ENCODE measurements at places on chromosomes 12 and 14. TPM values are rescaled to one million over a fixed set of nuclear protein-coding genes. Genes with fewer than 3 reads are reported as not detected.

- no peak for DNase-seq
Measured at GRCh38 chr12:27143256-27144069, 61.1 kb upstream of the C12orf71 start.

GRCh38 chr12:92593734-92594402 is 108.9 kb upstream of the PLEKHG7 start:
- DNase-seq = peak; percentile 92

DNA sequence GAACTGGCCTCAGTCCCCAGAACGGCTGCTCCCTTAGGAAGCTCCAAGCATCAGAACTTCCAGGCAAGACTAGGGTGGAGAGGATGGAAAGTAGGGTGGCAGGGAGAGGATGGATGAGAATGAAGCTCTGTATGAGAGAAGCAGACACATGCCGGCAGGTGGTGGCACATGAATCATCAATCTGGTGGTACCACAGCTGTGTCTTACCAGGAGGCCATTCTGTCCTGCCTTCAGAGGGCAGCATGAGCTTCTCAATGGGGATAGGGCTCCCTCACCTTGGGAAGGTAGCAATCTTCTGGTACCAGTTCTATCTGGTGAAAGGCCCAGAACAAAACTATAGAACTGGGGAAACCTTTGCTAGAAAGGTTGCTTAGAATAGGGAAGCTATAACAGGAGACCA is 55.4 kb upstream of the PYGL start:
- DNase-seq = no peak

DNA sequence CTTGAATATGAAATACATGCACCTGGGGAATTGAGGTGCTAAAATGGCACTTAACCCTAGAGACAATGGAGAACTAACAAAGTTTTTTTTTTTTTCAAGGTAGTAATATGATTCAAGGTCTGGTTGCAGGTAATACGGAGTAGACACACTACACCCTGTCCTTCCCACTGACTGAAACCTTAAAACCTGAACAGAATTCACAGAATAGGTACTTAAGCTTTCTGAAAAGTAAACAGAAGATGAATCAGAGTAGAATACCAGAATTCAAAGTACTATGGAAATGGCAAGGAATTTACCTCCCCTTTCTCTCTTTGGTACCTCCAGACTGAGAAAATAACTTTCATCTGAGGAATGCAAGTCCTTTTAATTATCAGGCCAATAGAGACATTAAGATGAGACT is 87.2 kb downstream of the PAPLN start:
- DNase-seq = no peak

DNA sequence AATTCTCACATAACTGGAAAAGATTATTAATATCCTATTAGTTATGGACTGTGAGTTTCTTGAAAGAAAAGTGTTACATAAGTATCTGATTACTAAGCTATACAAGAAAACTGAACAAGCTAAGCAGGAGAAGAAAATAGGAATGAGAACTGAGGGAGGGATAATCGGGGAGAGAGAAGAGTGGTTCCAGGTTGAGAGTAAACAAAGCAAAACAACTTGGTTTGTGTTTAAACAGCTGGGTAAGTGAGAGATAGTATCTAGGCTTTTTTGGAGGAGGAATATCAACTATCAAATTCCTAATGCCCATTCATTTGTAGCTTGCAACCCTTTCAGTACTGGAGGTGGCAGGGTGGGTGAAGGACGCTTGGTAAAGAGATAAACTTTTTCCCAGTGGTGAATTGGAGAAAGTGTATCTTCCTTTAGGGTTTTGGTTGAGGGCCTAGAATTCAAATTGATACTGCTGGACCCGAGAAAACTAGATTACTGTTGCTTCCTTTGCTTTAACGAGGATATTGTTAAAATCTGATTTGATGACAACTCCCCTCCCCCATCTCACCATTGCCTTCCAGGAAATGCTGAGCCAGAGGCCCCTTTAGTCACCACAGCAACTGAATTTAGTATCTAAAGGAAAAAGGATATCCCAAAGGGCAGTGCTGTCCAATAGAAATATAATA is 2.0 kb upstream of the SLC2A3 start:
- DNase-seq = peak; percentile 11

DNA sequence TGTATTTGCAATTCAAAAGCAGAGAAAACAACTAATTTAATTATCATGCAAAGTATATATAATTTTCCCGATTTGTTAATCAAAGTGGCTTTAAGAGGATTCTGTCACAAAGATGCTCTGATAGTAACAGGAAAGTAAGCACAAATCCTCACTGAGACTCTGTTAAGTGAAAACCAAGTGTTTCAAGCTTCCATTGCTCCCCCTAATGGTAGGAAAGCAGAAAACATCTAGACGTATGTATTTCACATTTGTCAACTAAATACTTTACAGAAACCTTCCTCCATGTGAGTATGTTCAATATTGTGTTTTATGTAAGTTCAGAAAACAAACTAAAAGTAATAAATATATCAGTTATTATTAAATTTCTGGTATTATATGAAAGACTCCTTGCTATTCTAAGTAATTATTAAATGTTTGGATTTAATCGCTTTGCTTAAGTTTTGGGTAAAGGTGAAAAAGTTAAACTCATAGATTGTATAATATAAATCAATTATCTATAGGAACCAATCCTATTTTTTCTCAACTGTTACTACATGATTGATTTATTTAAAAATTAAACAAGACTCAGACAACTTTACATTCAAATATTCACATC is 1.5 kb upstream of the NTS start:
- peak; percentile 51 for DNase-seq

DNA sequence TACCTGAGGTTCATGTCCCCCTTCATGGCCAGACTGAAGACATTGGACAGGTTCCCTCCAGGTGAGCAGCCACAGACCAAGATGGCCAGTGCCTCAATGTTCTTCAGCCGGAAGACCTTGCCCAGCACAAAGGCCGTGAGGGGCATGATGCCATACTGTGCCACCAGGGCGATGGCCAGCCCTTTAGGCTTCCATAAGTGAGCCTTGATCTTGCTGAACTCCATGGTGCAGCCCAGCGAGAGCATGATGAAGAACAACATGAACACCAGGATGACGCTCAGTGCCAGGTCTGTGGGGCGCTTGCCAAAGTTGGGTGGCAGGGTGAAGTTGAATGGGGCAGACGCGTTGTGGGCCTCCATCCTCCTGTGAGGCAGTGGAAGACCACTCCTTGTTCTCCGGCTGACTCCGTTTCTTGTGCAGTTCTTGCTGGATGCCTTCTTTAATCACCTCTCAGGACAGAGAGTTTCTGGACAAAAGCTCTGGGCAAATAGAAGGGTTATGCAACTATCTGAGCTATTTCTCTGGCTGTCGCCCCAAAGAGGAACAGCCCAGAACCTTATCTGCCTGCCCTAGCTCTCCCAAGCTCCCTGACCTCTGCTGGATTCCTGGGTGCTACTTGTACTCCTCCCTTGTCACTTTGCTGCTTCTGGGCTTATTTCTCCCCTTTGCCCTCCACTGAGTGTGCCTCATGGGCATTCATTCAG is at the start of gene SLC10A1:
Gene SLC10A1 (minus strand): TSS at position 445 of the 704 bp plus-strand sequence. CDS start 86 bp downstream, at position 359.
- no peak for DNase-seq

DNA sequence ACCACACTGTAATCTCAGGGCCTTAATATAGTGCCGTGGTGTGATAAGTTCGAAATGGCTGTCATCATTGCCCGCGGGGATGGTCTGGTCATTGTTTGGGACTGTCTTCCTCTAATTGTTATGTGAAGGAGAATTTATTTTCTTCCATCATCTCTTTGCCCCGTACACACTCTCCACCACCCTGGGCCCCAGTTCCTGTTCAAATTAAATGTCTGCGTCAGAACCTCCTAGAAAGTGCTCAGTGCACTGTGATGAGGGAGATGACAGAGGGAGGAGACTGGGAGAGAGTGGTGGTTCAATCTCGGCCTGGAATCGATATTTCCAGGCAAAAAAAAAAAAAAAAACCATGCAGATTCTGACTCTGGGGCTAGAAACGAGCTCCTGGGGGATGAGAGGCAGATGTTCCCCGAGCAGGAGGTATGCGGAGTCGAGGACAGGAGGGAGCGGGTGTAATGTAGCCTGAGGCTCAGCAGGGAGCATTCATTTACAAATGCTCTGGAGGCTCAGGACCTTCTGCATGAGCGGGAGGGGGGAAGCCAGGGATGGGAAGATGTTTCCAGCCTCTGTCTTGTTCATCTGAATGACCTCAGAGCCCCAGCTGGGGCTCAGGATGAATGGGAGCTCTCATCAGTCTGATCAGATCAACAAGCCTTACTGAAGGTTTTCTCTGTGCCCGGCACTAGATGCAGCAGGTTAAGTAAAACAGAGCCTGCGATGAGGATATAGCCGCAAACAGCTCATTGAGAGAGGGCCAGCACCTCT is 219.5 kb downstream of the TBX5 start:
- DNase-seq = no peak

GRCh38 chr14:57530571-57530970 is 36.9 kb upstream of the CCDC198 start:
- DNase-seq = no peak

- DNase-seq = no peak
Measured at GRCh38 chr14:100271247-100271939, 32.4 kb downstream of the YY1 start.

GRCh38 chr14:60506985-60507829 is 1.7 kb upstream of the SIX6 start:
- no peak for DNase-seq

- no peak for DNase-seq
Measured at GRCh38 chr14:103445806-103446205, 60.6 kb downstream of the MARK3 start.

DNA sequence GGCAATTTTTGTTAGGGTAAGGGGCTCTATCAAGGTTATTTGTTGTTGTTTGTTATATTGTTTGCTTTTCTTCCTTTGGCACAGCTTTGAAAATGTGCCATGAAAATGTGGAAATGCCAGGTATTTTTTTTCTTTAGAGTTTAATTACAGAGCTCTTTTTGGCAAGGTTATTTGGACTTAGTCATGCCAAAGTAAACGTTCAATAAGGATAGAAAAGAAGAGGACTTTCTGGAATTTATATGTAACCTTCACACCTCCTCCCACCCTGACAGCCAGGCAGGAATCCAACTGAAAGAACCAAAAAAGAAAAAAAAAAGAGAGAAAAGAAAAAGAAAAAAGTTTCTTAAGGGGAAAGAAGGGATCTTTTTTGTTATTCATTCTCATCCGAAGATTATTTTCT is 217.8 kb downstream of the KITLG start:
- DNase-seq = peak; percentile 10

DNA sequence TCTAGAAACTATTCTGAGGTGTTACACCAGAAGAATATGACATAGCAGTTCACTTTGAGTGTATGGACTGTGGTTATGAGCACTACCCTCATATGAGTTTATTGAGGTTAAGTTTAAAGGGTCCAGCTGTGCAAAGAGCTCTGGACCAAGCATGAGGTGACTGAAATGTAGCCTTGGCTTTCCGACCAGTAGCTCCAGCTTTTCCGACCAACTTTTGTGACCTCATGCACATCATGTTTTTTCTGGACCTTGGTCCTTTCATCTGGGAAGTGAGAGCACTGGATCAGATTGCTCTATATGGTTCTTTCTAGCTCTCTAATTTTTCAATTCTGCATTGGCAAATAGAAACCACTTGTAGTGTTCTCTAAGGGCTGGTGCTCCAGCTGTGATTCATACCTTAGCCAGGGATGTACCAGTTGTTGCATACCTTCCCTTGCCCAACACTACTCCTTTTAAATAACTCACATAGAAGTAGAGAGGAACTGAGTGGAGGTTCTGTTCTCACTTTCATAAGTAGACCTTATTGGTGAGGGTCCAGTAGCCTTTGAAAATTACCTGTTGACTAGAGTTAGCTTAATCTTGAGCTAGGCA is 16.6 kb downstream of the IGF1 start:
- no peak for DNase-seq

DNA sequence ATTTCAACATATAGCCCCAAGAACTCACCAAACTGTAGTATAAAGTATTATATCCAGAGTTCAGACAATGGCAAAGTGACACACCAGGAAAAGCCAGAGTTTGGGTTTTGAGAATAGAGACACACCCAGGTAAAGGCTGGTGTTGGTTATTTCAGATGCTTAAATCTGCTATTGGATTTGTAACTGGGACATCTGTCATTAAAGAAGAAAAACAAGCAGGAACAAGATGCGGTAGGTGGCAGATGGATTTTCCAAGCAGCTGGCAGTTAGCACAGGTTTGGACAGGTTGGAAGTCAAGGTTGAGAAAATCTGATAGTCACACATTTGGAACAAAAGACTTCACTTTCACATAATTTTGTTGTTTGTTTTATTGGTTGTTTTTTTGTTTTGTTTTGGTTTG is 14.4 kb upstream of the CDK17 start:
- DNase-seq = no peak

- no peak for DNase-seq
Measured at GRCh38 chr12:64998371-64999147, 122.5 kb downstream of the WIF1 start.

- no peak for DNase-seq
Measured at GRCh38 chr14:76267322-76268046, 108.5 kb upstream of the ESRRB start.

- DNase-seq = no peak
Measured at GRCh38 chr14:68775614-68776126, 17.2 kb downstream of the ZFP36L1 start.

DNA sequence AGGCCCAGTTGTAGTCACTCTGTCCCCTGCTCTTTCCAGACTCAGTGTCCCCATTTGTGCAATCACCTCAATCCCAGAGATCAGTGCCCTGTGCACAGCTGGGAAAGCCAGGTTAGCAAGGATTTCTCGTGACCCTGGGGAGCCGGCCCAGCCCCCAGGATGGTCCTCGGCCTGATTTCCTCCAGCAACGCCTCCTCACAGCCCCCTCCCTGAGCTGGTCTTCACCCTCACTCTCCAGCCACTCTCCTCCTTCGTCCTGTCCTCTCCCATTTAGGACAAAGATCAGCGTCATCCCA is 194.8 kb upstream of the C14orf180 start:
- no peak for DNase-seq

DNA sequence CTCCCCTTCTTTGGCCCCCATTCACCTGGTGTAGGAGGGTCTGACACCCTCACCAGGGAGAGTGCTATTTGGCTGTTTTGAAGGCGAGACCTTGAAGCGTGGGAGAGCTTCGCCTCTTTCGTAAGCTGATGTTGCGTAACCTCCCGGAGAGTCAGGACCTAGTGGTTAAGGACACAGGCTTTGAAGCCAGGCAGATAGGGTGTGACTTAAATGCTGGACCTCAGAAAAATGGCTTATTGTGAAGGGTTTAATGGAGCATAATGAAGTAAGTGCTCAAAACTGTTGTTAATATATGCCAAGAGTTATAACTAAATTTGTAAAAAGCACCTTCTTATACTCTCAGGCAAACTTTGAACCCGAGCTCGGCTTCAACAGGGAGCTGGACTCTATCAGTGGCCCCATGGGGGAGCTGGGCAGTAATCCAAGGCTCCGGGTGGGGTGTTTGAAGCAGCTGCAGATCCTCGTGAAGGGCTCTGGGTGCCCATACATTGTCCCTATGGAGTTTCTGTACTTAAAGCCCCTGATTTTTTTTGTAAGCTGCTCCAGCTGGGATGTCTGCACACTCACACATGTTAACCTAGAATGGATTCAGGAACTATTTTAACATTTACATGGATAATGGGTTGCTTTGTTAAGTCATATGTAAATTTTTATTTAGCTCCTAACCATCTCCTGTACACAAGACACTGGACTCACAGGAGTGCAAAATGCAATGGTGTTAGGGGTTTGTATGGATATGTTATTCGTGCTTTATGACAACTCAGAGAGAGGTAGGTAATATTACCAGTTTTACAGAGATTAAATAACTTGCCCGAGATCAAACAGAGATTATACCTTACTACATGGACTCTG is 26.0 kb downstream of the PPFIBP1 start:
- peak; percentile 89 for DNase-seq

The C12orf50 gene
- total RNA-seq = not detected

The MYF5 gene
- not detected for total RNA-seq

The KRT85 gene
- total RNA-seq = not detected

The TCP11L2 gene
- total RNA-seq = 21.9 TPM

The PACS2 gene
- 35.0 TPM for total RNA-seq

The LMNTD1 gene
- 0.98 TPM for total RNA-seq

The LGR5 gene
- total RNA-seq = not detected

The MGST1 gene
- 347 TPM for total RNA-seq

Measured in HFFc6 (cell line).